ENCODE measurements at places on chromosomes 2 and 18.

- DNase-seq: no peak
These were observed 90.3 kb downstream of the RPRM start for GRCh38 chr2:153388246-153388645.

DNA sequence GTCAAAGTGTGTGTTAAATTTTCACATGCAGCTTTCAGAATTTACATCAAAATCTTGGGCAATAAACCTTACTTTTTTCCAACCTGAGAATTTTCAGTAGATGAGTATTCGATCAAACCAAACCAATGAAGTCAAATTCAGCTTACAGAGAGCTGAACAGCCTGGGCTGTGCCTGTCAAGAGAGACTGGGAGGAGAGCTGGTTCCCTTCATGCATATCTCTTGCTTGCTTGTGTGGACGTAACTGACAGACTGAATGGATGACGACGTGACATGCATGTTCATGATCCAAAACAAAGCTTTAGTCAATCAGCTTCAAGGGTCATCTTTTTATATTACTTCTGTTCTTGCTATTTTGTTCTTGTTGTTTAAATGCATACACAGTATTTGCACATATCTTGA is 145.2 kb downstream of the GALNT3 start:
- DNase-seq: no peak

DNA sequence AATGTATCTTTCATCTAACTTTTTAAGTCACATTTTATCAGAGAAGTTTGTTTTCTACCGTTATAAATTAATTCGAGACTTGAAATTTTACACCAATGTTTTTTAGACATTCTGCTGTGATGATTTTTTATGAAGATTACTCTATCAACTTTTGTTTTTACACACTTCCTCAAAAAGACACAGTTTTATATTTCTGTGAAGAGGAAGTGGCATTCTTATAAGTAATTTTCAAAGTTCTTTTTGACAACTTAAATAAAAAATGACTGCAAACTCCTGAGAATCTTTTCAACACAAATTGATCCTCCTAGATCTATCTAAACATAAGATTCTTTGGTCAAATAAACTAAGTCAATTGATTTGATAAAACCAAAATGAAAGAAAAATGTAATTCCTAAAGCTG is 13.7 kb downstream of the ANKRD44 start:
- DNase-seq: no peak

DNA sequence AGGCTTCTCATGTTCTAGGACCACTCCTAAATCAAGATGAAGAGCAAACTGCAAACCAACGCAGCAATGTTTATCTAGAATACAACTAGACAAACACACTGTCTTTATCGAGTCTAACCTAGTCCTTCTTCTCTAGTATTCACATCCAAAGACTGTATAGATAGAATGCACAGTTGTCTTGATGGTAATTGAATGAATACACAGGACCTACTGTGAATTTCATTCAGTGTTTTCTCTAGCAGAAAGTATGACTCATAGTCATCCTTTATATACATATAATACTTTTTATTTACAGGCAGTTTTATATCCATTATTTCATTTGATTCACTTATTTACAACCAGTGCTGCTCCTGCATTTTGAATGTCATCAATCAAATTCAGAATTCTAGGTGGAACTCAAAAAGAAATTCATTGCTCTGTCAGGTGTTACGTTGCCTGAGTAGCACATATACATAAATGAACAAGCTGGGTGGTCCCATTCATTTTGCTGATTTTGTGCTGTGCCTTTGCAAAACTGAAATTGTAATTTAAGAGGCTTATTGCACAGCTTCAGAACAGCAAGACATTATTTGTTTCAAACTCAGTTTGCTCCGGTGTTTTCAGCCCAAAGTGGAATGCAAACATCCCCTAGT is 374.8 kb downstream of the EPHA4 start:
- no peak for DNase-seq

- no peak for DNase-seq
These were observed 152.3 kb downstream of the KCNE4 start for GRCh38 chr2:223203971-223204929.

DNA sequence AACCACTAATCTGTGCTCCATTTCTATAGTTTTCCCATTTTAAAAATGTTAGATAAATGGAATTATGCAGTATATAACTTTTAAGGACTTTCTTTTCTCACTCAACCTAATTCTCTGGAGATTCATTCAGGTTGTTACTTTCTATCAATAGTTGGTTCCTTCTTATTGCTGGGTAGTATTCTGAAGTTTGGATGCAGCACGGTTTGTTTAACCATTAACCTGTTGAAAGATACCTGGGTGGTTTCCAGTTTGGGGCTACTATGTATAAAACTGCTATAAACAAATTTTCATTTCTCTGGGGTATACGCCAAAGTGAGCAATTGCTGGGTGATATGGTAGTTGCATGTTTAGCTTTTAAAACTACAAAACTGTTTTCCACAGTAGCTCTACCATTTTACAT is 39.1 kb upstream of the MAPRE2 start:
- DNase-seq: no peak

- no peak for DNase-seq
These were observed 191.0 kb upstream of the CCDC150 start for GRCh38 chr2:196448407-196449079.

- DNase-seq: no peak
These were observed 1455.5 kb upstream of the ZEB2 start for GRCh38 chr2:145975406-145975805.

- DNase-seq: no peak
These were observed 493.7 kb upstream of the CDH7 start for GRCh38 chr18:65257149-65257548.

DNA sequence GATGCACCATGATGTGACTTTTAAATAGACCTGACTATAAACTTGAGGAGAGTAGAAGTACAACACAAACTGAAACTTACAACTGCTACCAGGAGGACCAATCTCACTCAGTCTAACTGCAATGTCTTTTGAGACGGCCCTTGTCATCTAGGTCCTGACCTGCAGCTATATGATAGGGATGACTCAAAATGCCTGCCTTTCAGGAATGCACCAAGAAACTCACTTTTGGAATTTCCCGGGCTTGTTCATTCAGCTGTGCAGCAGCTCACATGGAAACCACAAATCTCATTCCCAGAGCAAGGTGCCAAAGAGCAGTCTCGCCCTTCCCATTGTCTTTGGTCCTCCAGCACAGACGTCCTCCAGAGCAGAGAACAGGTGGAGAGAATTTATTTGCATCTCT is 113.7 kb downstream of the SPOPL start:
- DNase-seq: peak; percentile 5

- DNase-seq: no peak
These were observed 61.5 kb downstream of the REEP1 start for GRCh38 chr2:86275962-86276361.

DNA sequence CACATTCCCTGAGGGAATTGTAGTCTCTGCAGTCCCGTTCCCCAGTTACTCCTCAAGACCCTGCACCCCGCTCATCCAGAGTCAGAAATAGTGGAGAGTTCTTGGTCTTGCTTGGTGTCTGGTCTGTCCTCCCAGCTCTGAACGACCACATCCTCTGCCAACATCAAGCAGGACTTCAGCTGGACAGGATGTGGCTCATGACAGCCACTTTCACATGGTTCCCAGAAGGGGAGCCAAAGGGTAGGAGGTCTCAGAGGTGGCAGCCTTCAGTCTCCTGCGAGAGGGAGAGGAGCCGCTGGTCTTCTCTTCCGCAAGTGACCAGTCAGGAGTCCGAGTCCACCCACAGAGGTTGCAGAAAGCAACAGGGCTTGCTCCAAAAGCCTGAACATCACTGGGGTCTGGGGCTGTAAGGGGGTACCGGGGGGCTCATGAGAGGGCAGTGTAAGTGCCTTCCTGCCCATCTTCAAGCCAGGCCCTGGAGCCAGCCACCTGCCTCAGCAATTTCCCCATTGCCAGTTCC is 29.8 kb downstream of the B3GNT7 start:
- DNase-seq: no peak

GRCh38 chr2:229686122-229686919 is 28.0 kb downstream of the DNER start:
- DNase-seq: no peak

- no peak for DNase-seq
These were observed 71.3 kb downstream of the PPP1R1C start for GRCh38 chr2:182057002-182057401.

DNA sequence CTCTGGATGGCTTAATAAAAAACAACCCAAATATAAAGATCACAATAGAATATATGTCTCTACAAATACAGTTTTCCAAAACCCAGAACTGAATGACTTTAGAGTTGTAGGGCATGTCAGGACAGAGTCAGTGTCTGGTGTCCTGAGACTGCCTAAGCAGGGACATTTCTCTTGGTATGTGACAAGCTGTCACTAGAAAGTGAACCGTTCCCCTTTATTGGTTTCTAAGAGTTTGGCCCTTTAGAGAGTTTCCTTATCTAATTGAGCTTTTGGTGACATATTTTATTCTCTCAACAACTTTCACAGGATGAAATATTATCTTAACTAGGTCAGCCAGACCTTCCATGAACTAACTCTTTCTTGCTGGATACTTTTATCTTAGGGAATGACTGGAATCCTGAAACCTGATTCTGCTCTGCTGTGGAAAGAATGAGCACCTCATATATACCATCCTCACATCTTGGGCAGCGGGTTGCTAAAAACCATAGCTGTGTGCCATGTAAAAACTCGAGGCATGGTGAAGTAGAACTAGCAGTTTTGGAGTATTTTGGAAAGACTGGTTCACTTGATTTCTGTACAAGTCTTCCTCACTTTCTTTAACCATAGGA is 54.8 kb downstream of the CAVIN2 start:
- no peak for DNase-seq

- no peak for DNase-seq
These were observed 84.4 kb upstream of the LYPD1 start for GRCh38 chr2:132754392-132754791.

DNA sequence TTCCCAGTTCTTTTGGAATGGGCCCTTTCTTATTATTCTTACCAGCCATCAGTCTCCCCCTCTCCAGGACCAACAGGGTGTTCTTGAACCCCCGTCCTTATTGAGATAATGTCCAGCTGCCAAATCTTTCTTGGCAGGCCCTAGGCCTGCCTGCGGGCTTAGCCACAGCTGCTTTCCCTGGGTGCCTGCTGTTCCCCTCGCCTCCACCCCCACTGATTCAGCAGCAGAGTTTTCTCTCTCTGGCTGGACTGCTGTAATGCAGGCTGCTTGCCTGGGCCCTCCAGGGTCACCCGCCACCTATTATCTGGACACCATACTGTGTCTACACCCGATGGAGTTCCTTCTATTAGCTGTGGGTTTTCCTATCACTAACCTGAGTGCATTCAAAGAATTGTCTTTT is 395.4 kb upstream of the ATP5MC3 start:
- no peak for DNase-seq

GRCh38 chr2:150341982-150342680 is 145.3 kb downstream of the RND3 start:
- DNase-seq: no peak

DNA sequence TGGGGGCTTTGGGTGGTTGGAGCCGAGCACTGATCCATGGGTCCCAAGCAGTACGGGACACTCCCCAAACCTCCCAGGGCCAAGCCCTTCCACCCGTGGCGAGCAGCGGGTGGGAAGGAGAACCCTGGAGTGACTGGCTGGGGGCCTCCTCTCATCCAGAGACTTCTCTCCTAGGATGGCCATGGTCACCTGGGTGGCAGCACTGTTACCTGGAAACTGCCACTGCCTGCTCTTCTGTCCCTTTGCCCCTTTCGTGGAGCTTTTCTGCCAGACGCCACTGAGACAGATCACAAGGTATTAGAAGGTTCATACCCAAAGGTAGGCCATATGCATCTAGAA is 26.9 kb downstream of the CENPO start:
- no peak for DNase-seq

DNA sequence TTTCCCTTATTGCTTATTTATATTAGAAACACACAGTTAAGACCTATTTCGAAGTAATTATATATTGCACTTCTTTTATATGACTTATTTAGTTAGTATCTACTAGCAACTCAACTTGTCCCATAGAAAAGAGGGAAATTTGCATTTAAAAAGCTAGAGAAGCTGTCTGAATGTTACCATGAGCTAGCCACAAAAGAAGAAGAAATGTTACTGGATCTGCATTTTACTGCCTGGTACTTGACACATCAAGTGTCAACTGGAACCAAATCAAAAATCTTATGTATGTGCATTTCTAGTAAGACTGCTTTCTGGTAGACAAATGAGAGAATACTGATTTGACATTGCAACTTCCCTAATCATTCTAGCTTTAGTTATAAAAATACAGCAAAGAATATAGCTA is 424.6 kb upstream of the VRK2 start:
- DNase-seq: no peak

DNA sequence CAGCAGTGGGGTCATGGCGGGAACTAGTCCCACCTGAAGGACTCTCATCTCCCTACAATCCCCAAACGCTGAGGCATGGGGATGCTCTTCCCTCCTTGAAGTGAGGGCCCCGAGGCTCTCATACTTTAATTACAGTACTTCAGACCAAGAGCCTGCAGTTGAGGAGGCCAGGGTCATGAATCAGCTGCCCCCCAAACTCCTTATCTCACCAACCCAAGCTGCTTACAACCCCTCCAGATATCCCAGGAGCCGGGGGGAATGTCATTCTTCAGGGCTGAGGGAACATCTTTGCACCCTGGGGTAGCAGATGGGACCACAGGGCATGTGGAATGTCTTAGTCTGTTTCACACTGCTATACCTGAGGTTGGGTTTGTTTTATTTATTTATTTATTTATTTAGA is 2.8 kb upstream of the CAPN10 start:
- DNase-seq: no peak

- no peak for DNase-seq
These were observed 4.2 kb upstream of the IL1R1 start for GRCh38 chr2:102138331-102138730.

DNA sequence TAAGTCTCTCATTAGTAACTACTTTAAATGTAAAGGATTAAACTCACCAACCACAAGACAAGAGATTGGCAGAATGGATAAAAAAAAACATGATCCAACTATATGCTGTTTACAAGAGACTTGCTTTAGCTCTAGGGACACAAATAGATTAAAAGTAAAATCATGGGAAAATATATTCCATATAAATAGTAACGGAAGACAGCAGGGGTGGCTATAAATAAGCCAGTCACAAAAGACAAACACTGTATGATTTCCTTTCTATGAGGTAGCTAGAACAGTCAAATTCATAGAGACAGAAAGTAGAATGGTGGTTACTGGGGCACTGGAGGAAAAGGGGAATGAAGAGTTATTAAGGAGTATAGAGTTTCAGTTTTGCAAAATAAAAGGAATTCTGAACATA is 145.2 kb downstream of the THADA start:
- DNase-seq: no peak

- DNase-seq: no peak
These were observed 42.3 kb downstream of the DDX1 start for GRCh38 chr2:15633971-15634346.

DNA sequence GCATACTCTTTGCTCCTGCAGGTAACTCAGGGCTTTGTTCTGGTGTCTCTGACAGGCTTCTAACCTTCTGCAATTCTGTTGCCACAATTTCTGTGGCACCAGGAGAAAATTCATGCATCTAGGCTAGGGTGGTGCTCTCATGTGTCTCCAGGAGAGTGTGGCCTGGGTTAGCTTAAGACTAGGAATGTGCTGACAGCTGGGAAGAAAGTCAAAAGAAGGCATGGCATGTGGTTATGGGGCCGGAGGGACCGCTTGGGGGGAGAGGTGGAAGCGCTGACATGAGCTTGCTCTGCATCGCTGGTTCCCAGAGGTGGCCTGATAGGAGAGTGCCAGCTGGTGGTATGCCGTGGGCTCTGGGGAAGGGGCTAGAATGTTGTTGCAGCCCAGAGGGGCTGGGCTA is 173.3 kb upstream of the TNP1 start:
- no peak for DNase-seq
